ENCODE measurements at places on chromosomes 3 and 15. TPM values are rescaled to one million over a fixed set of nuclear protein-coding genes. Genes with fewer than 3 reads are reported as not detected.

Gene GADL1
- not detected for total RNA-seq

GRCh38 chr3:184693011-184693975, 18.6 kb downstream of the MAGEF1 start:
- DNase-seq, result no peak

GRCh38 chr3:14783480-14784086, 35.2 kb upstream of the FGD5 start:
- no peak for DNase-seq

Gene HRG
- not detected for total RNA-seq

DNA sequence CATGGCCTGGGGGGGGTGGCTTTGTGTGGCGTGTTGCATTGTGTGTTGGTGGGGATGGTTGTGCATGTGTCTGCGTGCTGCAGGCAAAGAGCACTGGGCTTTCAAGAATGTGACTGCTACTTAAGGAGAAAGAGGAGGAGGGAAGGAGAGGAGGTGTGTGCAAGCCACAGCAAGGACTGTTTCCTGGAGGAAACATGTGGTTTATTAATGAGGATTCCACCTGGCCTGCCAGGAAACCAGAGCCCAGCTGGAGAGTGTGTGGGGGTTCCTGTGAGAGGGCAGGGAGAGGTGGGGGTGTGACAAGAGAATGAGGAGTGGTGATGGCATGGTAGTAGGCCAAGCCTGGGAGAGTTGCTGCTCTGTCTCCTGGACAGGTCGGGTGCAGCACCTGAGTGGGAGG, 258.1 kb upstream of the ROPN1 start:
- DNase-seq, result no peak

GRCh38 chr15:96125721-96126415, 204.6 kb upstream of the NR2F2 start:
- DNase-seq, result no peak
